ENCODE measurements at places on chromosomes 5 and 9.

GRCh38 chr5:172418862-172419814 lies 35.2 kb downstream of the SH3PXD2B start:
- DNase-seq, result peak; percentile 29

DNA sequence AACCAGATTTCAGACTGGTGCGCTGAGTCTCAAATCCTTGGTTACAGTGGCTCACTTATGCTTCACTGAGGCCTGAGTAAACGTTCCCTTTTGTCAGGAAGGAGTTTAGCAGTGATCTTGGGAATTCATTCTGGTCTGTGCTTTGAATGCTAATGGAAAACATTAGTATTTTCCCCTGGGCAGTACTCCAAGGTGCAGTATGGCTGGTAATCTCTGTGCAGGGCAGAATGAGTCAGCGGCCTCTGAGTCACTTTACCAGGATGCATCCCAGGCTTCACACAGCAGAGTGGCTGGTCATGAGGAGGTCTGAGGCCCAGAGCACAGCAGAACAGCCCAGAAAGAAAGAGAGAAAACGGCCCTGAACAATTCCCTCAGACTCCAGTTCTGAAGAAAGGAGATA lies 54.0 kb downstream of the PCA3 start:
- DNase-seq, result peak; percentile 44

- DNase-seq, result peak; percentile 83
Measured at GRCh38 chr5:157718519-157718918, 12.7 kb upstream of the THG1L start.

GRCh38 chr5:119451561-119451960 lies 736 bp upstream of the HSD17B4 start:
- no peak for DNase-seq

- DNase-seq, result peak; percentile 47
Measured at GRCh38 chr9:122337556-122337929, 33.3 kb upstream of the PTGS1 start.

- no peak for DNase-seq
Measured at GRCh38 chr5:116273448-116274242, 188.8 kb downstream of the COMMD10 start.

GRCh38 chr5:31846934-31847333 lies 208.0 kb downstream of the PDZD2 start:
- no peak for DNase-seq

- no peak for DNase-seq
Measured at GRCh38 chr9:123957168-123957721, 27.3 kb upstream of the DENND1A start.

GRCh38 chr5:113059232-113060040 lies 82.8 kb downstream of the DCP2 start:
- peak; percentile 43 for DNase-seq

DNA sequence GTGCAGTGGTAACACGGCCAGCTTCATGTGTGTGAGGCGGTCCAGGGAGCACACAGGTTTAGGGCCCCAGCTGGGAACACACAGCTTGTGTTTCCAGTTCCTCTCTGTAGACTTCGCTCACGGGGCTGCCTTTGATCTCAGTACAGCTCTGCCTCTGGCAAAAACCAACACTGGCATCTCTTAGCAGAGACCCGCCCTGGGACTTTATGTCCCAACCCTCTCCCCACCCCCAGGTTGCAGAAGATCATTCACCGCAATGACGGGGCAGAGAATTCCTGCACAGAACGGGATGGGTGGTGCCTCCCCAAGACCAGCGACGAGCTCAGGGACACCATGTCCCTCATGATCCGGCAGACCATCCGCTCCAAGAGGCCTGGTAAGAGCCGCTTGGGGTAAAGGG lies 5.2 kb upstream of the CEL start:
- no peak for DNase-seq

DNA sequence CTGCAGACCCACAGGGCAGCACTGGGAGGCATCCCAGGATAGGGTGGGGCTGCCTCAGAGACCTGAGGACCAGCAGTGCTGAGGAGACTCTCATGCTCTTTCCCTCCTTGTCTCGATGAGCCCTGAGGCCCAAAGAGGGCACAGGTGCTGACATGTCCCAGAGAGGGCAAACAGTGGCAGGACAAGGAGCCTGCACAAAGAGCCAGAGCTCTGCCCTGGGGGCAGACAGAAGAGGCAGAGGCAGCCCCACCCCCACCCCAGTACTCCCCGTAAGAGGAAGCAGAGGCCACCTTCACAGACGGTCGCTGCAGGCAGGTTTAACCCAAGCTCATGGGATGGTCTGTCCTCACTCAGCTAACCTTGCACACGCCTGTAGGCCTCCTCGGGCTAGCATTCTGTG lies 29.4 kb upstream of the TTLL11 start:
- DNase-seq, result no peak

DNA sequence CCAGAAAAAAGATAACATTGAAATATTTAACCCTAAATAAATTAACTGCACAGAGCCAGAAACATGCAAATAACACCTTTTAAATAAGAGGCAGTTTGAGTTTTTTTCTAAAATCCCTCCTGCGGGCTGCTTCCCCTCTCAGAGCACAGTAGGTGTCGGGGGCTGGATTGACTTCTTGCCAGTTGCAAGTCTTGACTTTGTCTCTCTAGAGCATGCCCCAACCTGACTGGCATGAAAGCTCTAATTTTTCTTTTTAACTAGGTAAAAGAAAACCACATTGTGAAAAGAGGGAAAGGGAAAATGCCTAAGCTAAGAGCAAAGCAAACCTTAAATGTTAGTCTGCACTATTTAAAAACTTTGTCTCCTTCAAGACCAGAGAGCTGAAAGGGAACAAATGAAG lies 46.4 kb upstream of the DNAH5 start:
- no peak for DNase-seq

DNA sequence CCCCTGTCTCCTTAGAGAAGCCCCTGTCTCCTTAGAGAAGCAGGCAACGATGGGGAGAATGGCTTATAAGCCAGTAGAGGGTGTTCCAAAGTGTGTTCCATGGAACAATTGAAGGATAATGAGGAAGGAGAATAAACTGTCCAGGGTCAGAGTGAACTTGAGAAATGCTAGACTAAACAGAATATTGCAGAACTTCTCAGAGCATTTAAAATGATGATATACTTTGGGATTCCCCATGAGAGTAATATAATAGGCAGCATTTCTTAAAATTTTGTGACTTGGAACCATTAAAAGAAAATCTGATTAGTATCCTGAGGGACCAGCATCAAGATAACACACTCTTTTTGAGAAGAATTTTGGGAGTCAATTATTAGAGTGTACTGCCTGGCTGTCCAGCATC lies 116.8 kb downstream of the PBX3 start:
- DNase-seq, result no peak

DNA sequence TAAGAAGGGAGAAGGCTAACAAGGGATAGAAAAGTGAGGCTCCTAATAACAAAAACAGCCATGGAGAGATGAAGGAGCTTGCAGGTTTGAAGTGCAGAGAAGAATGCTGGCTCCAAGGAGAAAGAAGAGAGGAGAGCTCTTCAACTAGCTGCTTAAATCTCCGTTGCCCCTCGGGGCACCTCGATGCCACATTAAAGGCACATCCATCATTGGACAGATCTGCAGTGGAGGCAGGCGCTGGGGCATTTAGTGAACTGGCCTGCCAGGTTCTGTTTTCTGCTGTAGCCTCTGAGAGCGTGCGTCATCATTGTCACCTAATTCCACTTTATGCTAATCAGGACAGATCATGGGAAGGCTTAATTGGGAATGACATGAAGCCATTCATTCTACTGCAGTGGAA lies 1426.2 kb upstream of the WWC1 start:
- DNase-seq, result no peak

DNA sequence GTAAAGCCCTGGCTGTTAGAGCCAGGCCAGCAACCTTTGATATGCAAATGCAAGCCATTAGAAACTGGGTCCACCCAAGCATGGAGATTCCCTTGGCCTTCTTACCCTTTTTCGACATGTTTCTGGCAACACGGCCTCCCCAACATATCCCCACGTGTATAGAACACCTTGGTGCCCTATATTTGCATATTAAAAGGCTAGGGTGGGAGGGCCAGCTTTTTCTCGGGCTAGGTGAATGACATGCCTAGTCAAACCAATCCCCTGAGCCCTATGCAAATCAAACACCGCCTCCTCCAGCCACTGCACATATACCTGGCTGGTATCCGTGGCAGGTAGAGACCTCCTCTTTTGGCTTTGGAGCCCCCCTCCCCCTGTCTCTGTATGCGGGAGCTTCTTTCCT lies 55.6 kb upstream of the ZFR start:
- no peak for DNase-seq

- DNase-seq, result no peak
Measured at GRCh38 chr5:55530669-55531068, 4.1 kb downstream of the PLPP1 start.

DNA sequence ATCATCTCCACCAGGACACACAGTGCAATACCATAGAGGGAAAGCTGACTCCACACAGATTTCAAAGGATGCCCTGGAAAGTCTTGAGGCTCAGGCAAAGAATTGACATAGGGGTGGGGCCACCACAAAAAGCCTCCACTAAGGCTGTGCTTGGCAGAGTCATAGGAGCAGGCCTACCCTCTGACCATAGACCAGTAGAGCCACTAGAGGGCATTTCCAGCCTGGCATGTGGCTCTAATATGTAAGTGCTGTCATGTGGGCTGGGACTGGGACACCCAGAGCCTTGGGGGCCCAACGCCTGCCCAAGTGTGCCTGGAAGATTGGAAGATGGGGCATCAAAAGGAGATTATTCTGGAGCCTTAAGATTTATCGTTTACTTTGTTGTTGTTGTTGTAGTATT lies 726.0 kb downstream of the DNAH5 start:
- DNase-seq, result no peak

- DNase-seq, result no peak
Measured at GRCh38 chr5:117191251-117191650, 616.6 kb upstream of the SEMA6A start.

DNA sequence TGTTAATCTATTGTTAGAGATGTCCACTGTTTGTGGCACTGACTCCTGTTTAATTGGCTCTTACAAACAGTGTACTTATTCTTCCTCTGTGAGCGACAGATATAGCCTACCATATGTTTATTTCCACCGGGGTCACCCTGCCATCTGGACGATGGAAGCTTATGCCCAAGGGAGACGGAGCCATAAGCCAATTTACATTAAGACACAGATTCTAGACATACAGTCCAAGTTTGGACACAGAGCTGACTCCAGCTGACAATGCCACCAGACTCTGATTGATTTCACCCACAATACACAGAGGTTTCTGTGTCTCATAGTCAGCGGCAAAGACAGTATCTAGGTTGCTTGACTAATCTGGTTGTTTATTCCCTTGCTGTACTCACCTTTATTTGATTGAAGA lies 198.9 kb downstream of the ENC1 start:
- DNase-seq, result no peak

DNA sequence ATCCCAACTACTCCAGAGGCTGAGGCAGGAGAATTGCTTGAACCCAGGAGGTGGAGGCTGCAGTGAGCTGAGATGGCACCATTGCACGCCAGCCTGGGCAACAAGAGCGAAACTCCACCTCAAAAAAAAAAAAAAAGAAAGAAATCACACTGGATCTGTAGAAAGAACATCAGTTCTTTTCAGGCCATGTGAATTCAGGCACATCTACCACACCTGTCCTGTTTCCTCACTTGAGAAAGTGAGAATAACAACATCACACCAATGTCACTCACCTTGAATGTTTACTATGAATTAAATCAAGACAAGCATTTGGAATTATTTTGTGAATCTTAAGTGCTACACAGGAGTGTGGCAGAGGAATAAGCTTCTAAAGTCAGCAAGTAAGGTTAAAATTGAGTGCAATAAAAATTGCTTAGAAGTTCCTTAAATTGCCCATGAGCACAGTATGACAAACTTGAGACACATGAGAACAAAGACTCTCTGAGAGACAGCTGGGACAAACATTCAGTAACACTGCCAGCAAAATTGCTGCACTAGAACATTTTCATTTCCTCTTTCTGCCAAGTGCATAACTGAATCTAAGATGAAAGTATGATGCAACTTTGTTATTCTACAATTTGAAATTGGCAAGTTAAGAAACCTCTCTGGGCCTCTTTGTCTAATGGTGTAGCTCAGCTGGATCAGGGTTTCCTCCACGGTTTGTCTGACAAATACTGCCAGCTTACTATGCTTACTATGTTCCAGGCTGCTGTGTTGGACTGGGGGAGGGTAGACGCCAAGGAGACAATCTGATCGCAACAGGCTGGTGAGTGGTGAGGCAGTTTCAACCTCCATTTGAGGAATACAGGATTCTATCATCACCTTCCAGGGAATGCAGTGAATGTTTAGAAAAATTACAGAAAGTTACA lies 1.9 kb upstream of the RIC1 start:
- peak; percentile 20 for DNase-seq

- peak; percentile 18 for DNase-seq
Measured at GRCh38 chr5:1315709-1316587, 21.1 kb upstream of the TERT start.

GRCh38 chr9:16679327-16679821 lies 191.1 kb downstream of the BNC2 start:
- DNase-seq, result no peak

DNA sequence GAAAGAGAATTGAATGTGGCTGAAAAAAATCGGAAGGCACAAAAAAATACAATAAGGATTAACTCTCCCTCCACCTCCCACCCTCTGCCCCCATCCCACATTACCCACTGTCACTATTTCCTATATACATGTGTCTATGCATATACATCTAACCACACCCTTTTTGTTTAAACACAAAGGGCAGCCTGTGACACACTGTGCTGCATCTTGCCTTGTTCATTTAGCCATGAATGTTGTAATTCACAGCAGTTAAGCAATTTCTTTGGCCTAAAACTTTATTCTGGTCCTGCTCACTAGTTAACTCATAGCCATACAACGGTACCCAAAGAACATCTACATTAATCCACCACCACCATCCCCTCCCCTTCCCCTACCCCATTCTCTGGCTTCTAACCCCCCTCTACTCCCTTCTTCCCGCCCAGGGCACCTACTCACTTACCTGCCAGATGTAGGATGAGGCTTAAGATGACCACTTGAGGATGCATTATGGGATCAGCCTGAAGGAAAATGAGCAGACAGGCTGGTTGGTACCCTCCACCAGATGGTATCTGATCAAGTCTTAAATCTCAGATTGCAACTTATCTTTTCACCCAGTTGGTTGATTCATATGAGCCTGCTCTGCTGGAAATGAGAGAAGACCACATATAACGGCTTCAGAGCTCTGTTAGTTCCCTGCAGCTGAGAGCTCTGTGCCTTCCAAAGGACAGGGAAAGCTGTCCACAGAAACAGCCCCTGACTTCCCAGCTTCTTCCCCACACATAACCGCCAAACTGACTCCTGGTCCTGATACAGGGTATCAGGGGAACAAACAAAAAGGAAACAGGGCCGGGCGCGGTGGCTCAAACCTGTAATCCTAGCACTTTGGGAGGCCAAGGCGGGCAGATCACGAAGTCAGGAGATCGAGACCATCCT lies 1.2 kb downstream of the HAVCR1 start:
- no peak for DNase-seq

GRCh38 chr5:95283761-95284571 lies 928 bp downstream of the MCTP1 start:
- DNase-seq, result peak; percentile 61

DNA sequence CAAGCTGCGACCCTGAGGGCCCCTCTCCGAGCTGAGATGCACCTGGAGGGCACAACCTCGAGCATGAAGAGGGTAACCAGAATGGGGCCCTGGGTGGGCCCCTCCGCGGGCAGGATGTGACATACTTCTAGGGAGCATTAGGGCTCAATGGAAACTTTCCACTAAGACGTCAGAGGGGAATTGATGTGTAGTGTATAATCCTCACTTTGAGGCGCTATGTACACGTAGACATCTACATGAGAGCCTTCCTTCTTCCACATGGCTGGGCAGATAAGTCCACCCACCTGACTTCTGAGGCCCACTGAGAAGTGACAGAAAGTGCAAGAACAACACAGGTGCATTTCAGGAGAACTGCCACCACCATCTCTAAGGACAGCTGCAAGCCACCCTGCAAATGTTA lies 61.0 kb downstream of the DAP start:
- DNase-seq, result no peak

Data from SJCRH30 (cell line).